ENCODE measurements at places on chromosomes 12 and 14.

GRCh38 chr14:56801920-56802319, 8.4 kb downstream of the OTX2 start:
- no peak for DNase-seq

- peak; percentile 61 for DNase-seq
These were observed 284.7 kb downstream of the DUSP6 start for GRCh38 chr12:89067421-89068187.

GRCh38 chr12:49133590-49133989, 2.4 kb upstream of the TUBA1B start:
- DNase-seq = no peak

DNA sequence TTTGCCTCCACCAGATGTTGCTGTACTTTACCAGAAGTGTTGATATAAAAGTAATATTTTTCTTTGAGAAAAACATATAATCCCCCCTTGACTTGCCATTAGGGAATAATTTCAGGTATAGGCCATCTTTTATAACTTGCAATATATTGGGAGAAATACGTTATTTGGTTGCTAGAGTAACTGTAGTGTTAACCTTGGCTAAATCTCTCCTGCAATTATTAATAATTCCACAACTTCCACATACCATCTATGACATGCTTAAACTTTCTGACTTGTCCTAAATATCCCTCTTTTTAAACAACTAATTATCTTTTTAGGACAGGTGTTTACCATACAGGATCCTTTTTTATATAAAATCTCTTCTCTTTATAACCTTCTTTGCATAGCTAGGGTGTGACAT, 1048.2 kb downstream of the SLC16A7 start:
- DNase-seq = no peak

DNA sequence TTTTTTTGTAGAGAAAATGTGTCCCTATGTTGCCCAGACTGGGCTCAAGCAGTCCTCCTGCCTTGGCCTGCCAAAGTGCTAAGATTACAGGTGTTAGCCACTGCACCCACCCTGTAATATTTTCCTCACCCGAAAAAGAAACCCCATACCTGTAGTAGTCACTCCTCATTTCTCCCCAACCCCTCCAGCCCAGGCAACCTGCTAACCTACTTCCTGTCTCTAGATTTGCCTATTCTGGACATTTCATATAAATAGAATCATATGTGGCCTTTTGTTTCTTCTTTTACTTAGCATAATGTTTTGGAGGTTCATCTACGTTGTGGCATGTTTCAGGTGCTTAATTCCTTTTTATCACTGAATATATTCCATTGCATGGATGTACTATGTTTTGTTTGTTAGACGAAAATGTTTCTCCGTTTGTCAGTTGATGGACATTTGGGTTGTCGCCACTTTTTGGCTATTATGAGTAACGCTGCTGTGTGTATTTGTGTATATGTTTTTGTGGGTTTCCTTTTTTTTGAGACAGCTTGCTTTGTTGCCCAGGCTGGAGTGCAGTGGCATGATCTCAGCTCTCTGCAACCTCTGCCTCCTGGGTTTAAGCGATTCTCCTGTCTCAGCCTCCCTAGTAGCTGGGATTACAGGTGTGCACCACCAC, 6.2 kb downstream of the ANKRD13A start:
- DNase-seq = no peak

DNA sequence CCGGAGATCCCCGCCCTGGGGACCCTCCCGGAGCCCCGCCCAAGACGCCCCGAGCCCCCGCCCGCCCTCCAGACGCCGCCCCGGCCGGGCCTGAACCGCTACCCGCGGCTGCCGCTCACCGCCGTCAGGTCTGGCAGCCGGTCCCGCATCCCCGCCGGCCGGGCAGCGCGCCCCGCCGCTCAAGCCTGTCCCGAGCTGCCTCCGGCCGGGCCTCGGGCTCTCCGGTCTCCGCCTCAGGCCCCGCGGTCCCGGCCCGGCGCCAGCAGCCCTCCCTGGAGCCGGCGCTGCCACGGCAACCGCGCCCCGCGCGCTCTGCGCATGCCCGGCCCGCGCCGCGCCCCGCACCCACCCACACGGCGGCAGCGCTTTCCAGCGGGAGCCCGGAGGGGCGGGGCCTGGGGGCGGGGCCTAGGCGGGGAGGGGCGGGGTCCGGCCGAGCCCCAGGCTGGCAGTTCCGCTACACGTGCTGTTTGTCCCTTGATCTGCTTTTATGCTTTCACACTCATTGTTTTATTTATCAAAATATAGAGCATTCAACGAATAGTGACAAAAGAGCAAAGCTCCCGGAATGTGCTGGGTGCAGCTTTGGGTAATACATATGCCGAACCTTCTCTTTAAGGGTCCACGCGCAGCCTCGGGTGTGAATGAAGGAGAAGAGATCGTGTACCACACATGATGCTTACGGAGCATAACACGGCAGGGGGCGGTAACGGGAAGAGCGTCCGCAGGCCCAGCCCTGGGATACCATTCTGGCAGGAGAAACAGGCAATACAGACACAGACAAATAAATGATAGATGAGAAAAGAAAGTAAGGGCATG, at the start of gene STX2:
Gene STX2 (minus strand): TSS at position 300 of the 819 bp plus-strand sequence. CDS start 151 bp downstream, at position 149.
- DNase-seq = peak; percentile 98

GRCh38 chr12:114238808-114239207, 167.1 kb downstream of the TBX5 start:
- peak; percentile 58 for DNase-seq

GRCh38 chr14:76947838-76948184, 80.7 kb downstream of the IRF2BPL start:
- DNase-seq = no peak

DNA sequence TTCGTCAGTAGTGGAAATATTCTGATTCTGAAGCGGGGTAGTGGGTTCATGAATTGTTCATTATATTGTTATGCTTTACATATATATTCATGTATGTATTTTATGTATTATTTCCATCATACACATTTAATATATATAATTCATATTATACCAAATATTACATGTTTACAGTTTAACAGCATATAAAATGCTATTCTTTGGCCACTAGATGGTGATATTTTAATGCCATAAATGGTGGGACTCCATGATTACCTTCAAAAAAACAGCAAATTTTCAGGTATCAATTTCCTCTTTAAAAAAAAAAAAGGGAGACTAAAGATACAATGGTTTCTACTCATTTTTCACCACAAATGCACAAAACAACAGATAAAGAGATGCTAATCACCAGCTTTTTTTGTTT, 41.0 kb downstream of the BDKRB1 start:
- DNase-seq = peak; percentile 22
